DMS153 (cell line): ENCODE measurements at places on chromosomes 6 and 20.

DNA sequence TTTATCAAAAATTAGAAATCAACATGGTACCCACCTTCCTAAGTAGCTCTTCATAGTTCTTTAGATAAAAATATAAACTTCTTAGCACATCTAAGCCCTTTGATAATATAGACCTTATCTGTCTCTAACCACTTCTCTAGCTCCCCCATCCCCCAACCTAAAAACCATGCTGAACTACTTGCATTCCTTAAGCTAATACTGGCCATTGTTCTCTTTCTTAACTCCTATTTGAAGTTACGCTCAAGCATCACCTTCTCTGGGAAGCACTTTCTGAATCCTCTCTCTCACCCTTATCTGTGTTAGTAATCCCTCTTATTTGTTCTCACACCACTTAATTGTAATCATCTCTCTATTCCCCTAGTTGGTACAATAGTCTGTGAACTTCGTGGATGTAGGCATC lies 153.0 kb downstream of the PHF3 start:
- DNase-seq: no peak

DNA sequence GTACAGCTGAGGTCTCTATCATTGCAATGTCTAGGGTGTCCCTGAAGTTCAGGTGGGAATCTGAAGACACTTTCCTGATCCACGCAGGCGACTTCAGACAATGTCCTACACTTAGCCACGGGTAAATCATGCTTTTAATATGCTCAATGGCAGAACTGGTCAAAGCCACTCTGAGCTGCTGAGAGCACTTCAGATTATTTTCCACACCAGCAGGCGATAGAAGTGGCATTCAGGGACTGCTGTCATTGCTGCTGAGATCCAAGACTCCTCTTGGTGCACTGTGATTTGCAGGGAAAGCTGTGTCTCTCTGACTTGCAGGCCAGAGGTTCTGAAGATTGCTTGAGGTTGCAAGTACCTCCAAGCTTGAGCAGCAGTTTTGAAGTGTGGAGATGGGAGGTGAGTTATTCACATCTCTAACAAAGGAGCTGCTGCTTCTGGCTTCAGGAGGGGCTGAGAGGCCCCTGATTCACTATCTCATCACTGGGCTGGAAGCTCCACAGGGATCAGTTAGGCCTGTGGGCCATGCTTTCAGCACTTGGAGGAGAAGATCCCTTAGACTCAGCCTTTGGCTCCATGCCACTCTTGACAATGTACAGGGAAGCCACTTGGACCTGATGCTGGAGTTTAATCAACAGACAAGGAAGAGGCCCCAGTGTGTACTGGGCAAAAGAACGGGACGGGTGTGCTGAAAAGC lies 2.9 kb upstream of the SSTR4 start:
- no peak for DNase-seq

DNA sequence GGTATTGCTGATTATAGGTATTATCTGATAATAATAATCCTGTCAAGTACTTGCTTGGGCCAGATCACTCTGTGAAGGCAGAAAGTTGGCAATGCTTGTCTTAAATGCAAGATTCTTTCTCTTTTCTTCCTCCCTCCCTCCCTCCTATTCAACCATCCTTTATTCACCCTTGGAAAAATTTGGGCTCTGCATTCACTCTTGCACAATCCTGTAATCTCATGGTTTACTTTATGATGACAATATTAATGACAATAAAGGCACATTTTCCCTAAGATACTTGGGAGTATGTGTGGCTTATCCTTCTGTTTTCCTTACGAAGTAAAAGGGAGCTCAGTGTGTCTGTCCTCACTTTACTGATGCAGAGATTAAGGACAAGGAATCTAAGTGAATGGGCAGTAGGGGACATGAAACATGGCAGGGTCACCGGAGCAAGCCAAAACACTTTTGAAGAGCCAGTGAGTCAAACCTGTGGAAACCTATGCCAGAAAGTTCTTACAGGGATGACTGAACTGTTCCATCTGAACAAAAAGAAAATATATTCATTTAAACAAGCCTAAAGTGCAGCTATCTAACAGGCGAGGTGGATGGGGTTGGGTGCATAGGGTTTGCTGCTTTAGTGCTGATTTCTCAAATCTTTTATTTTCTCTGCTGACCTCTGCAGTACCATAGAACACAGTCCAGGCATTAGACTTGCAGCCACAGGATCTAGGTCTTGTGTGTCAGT lies 14.6 kb upstream of the RIPOR2 start:
- DNase-seq: no peak

- DNase-seq: no peak
Observed at GRCh38 chr20:35845561-35845960, 73.7 kb downstream of the PHF20 start.

- DNase-seq: no peak
Observed at GRCh38 chr6:148530976-148531375, 188.3 kb downstream of the SASH1 start.

- DNase-seq: no peak
Observed at GRCh38 chr6:2713473-2714110, 37.1 kb downstream of the MYLK4 start.

GRCh38 chr6:14857001-14857400 lies 388.9 kb upstream of the JARID2 start:
- DNase-seq: no peak

GRCh38 chr6:51396583-51396982 lies 577.9 kb downstream of the TFAP2B start:
- DNase-seq: no peak
